Chondrocyte (in vitro differentiated cells): ENCODE measurements at places on chromosomes 1 and 21. TPM values are rescaled to one million over a fixed set of nuclear protein-coding genes. Genes with fewer than 3 reads are reported as not detected.
A peak's percentile ranks its signal among the peaks of the same experiment; 100 is the strongest.

Gene SPATA45
- 0.47 to 1.3 TPM in 2 of 3 replicates, not detected in the other for total RNA-seq

Gene OR2G3
- total RNA-seq, result not detected in 3 replicates

GRCh38 chr1:85118751-85119150 is 70.5 kb upstream of the MCOLN3 start:
- no peak for DNase-seq

DNA sequence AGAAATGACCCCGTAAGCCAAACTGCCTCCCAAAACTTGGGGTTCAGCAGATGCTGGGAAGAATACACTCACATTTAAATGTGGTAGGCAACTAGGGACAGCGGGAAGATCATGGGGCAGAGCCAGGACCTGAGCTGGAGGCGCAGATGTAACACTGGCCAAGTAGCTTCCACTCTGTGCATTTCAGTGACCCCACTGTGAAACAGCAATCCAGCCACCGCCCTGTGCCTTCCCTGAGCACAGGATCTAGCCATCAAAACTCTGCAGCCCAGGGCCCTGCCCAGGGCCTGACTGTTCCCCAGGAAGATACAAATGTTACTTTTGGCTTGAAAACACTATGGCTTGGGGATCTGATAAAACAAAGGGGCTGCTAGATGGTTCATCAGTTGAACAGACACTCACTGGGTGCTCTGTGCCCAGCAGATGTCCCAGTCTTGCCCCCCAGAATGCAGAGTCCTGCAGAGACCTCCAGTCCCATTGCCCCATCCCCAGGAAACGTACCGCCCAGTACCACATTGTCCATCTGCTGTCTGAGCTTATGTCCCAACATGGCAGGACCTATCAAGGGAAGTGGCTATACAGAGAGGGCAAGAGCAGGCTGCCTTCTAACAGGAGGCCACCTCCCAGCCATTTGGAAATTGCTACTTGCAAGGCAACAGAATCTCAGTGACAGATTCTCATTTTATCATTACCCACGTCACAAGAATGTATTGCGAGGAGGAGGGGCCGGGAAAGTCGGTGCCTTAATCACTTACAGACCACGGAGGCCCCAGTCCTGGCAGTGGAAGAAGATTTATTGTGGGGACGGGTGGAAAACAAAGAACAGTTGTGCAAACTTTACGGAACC is 124.0 kb downstream of the DMRTB1 start:
- DNase-seq, result peak; percentile 51
